ENCODE measurements at places on chromosomes 4 and X.

GRCh38 chr4:144711700-144712456 is 65.9 kb downstream of the HHIP start:
- DNase-seq, result no peak

- DNase-seq, result no peak
Observed at GRCh38 chr4:123449780-123450179, 53.2 kb downstream of the SPRY1 start.

- DNase-seq, result no peak
Observed at GRCh38 chrX:69066021-69066757, 99.1 kb downstream of the PJA1 start.

DNA sequence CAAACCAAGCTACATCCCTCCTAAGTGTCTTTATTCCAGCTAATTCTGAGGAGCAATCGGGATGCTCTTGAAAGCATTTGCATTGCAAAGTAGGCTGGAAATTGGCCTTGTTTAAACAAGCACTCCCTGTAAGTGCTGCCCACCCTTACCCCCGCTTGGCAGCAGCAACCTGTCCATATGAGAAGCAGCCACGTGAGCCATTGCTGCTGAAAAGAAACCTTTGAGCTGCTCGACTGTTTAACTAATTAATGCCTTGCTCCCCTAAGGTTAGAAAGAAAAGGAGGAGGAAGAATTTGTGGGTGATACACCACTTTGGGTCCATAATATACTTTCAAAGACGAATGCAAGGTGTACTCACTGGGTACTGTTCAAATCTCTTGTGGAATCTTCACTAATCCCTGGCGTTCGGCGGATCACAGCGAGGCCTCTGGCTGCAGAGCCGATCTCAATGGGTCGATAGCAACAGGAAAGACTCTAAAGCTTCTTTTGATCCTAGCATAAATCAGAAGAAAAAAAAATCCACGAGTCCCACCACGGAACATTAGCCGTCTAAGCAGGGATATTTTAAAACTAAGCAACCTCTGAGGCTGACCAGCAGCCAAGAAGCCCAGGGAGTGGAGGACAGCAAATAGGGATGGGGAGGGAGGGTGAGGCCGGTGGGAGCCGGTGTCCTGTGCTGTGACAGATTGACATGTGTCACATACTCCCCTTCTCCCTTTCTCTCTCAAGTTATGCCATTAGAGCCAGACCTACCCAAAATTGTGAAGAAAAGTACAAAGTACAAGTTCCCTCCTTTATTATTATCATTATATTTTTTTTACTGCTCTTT is 37.2 kb upstream of the MGST2 start:
- no peak for DNase-seq

DNA sequence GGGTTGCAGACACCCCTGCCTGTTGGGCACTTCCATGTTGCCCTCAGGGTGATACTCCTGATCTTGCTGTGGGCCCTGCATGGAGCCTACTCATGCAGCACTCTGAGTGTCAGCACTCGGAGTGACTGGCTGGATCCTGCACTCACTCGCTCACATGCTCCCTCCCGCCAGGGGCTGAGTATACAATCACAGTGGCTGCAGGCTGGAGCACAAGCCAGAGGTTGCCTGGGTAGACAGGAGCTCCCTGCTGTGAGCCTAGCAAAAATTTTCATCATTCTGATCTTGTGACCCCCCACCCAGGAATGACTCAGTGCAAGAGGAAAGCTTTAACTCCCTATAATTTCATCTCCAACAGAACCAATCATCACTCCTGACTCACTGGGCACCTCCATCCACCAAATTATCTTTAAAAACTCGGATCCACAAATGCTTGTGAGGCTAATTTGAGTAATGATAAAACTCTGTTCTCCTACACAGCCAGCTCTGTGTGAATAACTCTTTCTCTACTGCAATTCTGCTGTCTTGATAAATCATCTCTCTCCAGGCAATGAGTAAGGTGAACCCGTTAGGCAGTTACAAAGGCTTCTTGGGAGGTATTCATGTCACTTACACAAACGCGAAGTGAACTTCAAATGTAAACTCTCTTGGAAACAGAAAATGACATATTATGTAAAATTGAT is 1180.8 kb upstream of the PABPC4L start:
- DNase-seq, result no peak

- DNase-seq, result no peak
Observed at GRCh38 chr4:61994036-61994435, 793.9 kb downstream of the ADGRL3 start.

DNA sequence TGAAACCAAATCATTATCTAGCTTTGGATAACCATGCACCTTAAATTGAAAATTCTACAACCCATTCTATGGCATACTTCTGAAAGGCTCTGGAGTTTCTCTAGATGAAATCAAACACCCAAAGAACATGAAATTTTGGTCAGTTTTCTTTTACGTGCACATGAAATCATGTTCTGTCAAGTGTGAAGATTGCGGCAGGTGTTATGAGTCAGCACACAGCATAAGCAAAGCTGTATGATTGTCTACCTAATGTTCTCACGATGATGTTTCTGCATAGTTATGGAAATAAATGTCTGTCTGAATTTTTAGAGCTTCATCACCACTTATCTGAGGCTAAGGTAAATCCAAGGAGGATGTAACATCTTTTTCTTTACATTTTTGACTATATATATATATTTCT is 495.3 kb downstream of the IL1RAPL1 start:
- no peak for DNase-seq

DNA sequence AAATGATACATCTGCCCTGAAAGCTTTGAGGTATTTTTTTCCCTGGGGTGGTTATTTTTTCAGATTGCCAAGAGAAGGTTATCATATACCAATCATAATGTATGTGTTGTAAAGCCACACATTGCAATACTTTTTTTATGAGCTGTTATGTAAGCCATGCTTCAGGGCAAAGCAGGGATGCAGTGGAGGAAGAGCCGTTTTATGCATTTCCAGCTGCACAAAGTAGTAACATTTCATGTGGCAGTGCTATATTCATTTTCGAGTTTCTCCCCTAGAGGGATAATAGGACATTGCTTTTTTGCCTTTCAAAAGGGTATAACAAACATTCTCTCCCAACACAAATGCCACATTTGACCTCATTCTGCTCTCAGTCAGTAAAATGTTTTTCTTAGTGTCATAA is 68.5 kb downstream of the GALNT7 start:
- no peak for DNase-seq

GRCh38 chr4:112564706-112565270 is 48.8 kb upstream of the NEUROG2 start:
- DNase-seq, result no peak

GRCh38 chr4:138919094-138919936 is 96.3 kb upstream of the NOCT start:
- DNase-seq, result no peak

GRCh38 chr4:109996526-109996925 is 83.8 kb downstream of the EGF start:
- DNase-seq, result no peak

DNA sequence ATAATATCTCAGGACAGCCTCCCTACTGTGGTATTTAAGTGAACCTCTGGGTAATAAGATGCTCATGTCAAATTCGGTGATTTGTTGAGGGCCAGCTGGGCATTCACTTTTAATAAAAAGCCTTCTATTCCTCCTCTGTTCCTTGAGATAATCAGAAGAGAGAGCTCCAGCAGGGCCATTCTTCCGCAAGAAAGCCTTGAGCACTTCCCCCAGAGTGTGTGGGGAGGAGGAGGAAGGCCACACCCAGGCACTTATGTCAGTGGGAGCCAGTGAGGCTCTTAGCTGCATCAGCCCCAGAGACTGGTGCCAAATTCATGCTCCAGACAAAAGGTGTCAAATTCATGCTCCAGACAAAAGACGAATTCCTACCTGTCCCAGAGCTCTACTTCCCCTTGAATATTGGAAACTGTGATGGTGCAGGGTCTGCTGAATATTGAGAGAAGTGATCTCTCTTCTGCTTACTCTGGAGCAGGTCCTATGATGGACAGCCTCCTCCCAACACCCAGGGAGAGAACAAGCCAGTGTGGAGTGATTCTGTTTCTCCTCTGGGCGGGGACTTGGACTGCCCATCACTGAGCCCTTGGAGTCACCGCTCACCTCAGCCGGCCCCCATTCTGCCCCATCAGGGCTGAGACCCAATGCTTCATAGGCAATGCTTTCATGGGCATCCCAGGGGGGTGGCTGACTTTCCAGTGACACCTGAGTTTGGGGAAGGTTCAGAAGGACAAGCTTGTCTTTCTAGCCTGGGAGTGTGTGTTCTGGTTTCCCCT is 68.1 kb downstream of the FHDC1 start:
- DNase-seq, result no peak

DNA sequence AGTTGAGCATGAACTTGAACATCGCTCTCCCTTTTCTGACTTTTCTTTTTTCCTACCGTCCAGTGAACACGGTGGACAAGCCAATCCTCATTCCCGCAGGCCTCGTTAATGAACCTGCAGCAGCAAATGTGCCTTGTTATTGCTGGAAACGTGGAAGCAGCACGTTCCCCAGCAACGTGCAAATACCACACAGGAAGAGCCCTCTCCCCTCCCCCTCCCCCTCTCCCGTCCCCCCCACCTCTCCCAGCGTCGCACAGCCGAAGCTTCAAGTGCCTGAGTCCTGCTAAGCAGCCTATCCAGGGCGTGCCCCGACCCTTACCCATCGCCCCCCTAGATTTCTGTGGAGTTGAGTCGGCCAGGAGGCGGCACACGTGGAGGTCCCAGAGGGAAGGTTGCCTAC is 219.9 kb downstream of the BCOR start:
- no peak for DNase-seq

- DNase-seq, result no peak
Observed at GRCh38 chrX:41720125-41720779, 3.7 kb upstream of the GPR82 start.

DNA sequence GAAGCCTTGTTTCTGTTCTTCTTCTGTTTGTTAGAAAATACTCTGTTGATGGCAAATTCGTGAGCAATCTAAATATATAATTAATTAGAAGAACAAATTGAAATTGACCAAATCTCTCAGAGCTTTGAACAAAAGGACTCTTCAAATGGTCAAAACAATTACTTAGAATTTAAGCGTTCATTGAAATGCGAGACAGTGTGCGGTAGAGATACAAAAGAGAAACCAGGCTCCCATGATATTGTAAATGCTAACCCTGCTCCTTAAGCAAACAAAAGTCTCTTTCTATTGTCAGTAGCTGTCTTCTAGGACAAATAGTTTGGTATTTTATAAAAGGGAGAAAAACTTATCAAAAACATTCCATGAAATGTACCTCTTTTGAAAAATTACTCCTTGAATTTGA is 453.4 kb upstream of the MAGEB2 start:
- DNase-seq, result no peak

- DNase-seq, result no peak
Observed at GRCh38 chr4:42150653-42151567, 1.5 kb downstream of the BEND4 start.

- no peak for DNase-seq
Observed at GRCh38 chr4:112973750-112974251, 75.7 kb upstream of the ANK2 start.

GRCh38 chrX:81378560-81378959 is 176.7 kb downstream of the SH3BGRL start:
- no peak for DNase-seq

DNA sequence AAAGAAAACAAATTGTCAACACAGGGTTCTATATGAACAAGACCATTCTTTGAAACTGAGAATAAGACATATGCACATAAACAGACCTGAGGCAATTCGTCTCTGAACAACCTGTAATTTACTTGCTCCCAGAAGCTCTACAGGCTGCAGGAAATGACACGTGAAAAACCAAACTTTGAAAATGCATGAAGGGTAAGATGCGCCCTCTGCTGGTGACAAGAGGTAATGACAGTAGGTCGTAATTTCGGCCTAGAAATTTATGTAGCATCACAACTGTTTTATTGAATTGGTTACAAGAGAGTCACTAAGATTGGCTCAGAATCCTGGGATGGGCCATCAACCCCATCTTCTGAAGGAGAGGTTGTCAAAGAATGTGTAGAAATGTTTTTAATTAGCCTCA is 276.5 kb downstream of the PPP4R3C start:
- no peak for DNase-seq

- no peak for DNase-seq
Observed at GRCh38 chr4:15213302-15213970, 211.2 kb downstream of the CPEB2 start.

DNA sequence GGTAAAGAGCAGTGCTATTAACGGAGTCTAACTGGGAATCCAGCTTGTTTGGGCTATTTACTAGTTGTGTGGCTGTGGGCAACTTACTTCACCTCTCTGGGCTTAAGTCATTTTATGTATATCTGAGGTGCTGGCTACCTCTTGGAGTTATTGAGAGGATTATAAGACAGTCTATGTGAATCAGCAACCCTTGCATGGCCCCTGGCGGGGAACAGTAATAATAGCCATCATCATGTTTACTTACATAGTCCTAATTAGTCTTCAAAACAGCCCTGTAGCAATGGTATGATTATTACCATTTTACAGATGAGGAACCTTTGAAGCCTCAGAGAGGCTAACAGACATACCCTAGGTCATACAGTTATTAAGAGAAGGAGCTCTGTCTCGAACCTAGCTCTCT is 1.5 kb downstream of the HPRT1 start:
- no peak for DNase-seq

GRCh38 chrX:152927858-152928760 is 30.2 kb downstream of the ZNF185 start:
- DNase-seq, result no peak

GRCh38 chrX:150841456-150842197 is 56.8 kb downstream of the CD99L2 start:
- no peak for DNase-seq

- no peak for DNase-seq
Observed at GRCh38 chr4:3491681-3492405, 28.7 kb downstream of the DOK7 start.

DNA sequence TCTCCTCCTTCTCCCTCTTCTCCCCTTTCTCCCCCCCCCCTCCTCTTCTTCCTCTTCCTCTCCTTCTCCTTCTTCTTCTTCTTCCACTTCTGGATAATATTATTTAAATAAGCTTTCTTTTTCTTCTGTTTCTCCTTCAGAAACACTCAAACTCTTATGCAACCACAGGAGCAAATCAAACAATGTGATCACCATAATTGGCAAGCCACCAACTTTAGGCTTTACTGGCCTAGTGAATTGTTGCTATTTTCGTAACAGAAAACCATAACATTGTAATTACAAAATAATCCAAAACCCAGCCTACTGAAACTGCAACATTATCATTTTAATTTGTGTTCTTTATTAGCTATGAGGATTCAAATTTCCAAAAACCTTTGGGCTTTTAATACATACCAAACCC is 14.3 kb downstream of the DCAF8L1 start:
- no peak for DNase-seq

- no peak for DNase-seq
Observed at GRCh38 chr4:136637071-136637777, 895.1 kb downstream of the PCDH18 start.

- DNase-seq, result no peak
Observed at GRCh38 chr4:69823048-69823447, 36.9 kb downstream of the SULT1E1 start.

DNA sequence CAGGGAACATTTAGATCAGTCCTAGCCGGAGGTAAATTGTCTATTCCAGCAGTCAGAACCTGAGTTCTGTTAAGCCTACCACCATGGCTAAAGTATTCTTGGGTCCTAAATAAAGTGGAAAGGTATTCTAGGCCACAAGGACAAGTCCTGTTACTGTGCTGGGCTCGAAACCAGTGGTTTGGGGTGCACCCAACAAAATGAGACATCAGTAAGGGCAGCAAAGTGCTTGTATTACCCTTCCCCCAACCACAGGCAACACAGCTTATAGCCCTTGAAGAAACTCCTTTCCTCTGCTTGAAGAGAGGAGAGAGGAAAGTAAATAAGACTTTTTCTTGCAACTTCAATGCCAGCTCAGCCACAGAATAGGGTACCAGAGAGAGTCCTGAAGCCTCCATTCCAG is 1345.6 kb downstream of the PCDH18 start:
- no peak for DNase-seq
